Hepatocyte (in vitro differentiated cells): ENCODE measurements at places on chromosomes 13 and 19. TPM values are rescaled to one million over a fixed set of nuclear protein-coding genes. Genes with fewer than 3 reads are reported as not detected.

DNA sequence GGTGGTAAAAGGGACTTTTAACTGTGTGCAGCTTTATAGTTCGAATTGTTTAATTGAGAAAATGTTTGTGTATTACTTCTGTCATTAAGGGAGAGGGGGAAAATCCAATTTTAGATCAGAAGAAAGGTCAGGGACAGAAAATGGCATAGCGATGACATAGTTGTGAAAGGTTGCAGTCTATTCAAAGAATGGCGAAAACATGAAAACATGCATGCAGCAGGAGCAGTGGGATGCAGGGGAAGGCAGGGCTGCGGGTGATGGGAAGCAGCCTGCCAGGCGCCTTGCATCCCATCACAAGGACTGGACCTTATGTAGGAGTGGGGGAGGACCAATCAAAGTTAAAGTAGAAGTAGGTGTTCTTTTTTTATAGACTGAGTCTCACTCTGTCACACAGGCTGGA lies 125.9 kb downstream of the CDK8 start:
- no peaks in the 10 kb centered on the region for H3K27me3 ChIP-seq
- no peak overlapping the region for H3K4me3 ChIP-seq
- no peaks in the 10 kb centered on the region for H3K4me1 ChIP-seq
- H3K36me3 ChIP-seq: no peaks in the 10 kb centered on the region
- no peak for DNase-seq

DNA sequence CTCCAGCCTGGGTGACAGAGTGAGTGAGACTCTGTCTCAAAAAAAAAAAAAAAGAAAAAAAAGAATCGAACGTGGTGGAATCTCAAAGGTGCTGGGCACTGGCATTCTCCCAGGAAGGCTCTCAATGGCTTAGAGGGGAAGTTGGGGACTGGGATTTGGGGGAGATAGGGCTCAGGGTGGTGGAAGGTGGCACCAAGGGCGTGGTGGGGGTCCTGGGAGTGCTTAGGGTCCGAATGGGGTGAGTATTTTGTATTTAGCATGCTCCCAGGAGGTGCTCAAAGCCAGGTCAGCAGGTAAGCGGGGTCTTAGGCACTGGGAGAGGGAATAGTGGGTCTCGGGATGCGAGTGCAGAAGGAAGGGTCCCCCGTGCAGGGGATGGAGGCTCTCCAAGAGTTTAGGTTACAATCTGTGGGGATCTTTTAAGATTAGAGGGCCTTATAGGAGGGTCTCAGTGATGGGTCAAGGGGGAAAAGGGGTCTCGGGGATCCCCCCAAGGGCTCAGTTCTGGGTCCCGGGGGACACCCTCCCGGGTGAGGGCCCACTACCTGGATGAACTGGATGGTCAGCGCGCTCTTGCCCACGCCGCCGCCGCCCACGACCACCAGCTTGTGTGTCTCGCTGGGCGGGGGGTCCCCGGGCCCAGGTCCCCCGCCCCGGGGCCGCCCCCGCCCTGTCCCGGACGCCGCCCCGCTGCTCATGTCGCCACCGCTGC lies 386 bp downstream of the RRAS start:
- H3K27me3 ChIP-seq: no peaks in the 10 kb centered on the region
- H3K27ac ChIP-seq: peak overlapping the region; percentile 78
- H3K4me1 ChIP-seq: peaks cover 38% of the 10 kb centered on the region
- H3K36me3 ChIP-seq: no peaks in the 10 kb centered on the region

DNA sequence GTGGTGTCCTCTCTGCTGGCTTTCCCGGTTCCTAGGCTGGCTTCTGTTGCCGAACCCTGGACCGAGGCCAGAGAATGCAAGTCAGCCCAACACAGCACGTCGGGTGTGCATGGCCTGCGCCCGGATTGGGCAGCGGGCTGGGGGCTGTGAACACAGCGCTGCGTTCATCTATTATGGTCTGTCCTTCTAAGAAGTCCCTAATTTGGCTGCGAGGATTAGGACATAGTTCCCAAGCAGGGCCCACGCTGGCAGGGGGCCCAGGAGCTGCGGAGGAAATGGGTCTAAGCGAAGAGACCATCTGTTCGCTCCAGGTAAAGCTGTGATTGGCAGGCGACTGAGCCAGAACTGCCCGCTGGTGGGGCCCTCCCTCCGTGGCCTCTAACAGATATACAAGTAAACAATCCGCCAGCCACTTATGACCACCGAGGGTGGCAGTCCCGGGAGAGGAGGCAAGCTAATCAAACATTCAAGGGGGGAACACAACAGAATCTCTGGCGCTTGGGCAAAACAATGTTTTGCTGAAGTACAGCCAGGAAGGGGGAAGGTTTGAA lies 6.0 kb downstream of the SYCE2 start:
- peaks cover 20% of the 10 kb centered on the region for H3K4me1 ChIP-seq
- no peaks in the 10 kb centered on the region for H3K27me3 ChIP-seq
- peak; percentile 75 for DNase-seq
- H3K27ac ChIP-seq: peak overlapping the region; percentile 79
- H3K4me3 ChIP-seq: no peak overlapping the region

- no peak overlapping the region for H3K27ac ChIP-seq
- no peaks in the 10 kb centered on the region for H3K4me1 ChIP-seq
- H3K36me3 ChIP-seq: no peaks in the 10 kb centered on the region
- DNase-seq: no peak
- peaks cover 19% of the 10 kb centered on the region for H3K27me3 ChIP-seq
- no peak overlapping the region for H3K4me3 ChIP-seq
These were observed 23.5 kb upstream of the LAIR1 start for GRCh38 chr19:54387991-54388801.

DNA sequence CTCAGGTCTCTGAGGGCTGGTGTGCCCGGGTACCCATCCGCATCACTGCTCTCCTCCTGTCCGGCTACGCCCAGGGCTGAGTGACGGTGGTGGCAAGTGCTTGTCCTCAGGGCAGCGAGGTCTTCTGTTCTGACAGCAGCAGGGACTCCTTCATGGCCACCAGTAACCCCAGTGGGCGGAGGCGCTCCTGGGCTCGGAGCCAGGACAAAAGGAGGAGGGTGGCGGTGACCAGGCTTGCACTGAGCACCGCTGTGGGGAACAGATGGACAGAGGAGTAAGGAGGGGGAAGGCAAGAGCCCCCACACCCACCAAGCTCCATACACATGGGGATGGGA lies 5.8 kb downstream of the CD320 start:
- H3K4me3 ChIP-seq: no peak overlapping the region
- peaks cover 3% of the 10 kb centered on the region for H3K4me1 ChIP-seq
- no peak overlapping the region for H3K27ac ChIP-seq
- DNase-seq: no peak
- H3K36me3 ChIP-seq: no peaks in the 10 kb centered on the region
- H3K27me3 ChIP-seq: no peaks in the 10 kb centered on the region

GRCh38 chr19:16433986-16434385 lies 37.8 kb downstream of the EPS15L1 start:
- no peak for DNase-seq
- no peaks in the 10 kb centered on the region for H3K27me3 ChIP-seq
- H3K4me1 ChIP-seq: no peaks in the 10 kb centered on the region
- H3K4me3 ChIP-seq: no peak overlapping the region
- no peak overlapping the region for H3K27ac ChIP-seq

DNA sequence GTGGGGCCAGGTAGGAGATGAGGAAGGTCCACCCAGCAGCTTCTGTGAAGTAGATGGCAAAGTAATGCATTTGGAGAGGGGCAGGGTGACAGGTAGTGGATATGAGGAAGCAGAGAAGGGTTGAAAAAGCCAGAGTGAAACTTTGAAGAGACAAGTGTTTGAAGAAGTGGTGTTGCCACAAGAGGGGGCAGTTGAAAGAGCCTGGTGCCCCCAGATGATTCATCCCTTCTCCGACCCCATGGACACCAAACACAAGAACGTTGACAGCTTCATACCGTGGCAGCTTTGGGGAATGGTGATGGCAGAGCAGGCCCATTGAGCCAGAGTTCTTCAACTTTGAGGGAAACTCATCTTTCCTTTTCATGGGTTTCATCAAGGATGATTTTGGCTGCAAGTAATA lies 19.9 kb downstream of the IFNL3 start:
- no peak overlapping the region for H3K4me3 ChIP-seq
- H3K27ac ChIP-seq: no peak overlapping the region
- no peaks in the 10 kb centered on the region for H3K4me1 ChIP-seq
- DNase-seq: no peak
- peaks cover 4% of the 10 kb centered on the region for H3K27me3 ChIP-seq

DNA sequence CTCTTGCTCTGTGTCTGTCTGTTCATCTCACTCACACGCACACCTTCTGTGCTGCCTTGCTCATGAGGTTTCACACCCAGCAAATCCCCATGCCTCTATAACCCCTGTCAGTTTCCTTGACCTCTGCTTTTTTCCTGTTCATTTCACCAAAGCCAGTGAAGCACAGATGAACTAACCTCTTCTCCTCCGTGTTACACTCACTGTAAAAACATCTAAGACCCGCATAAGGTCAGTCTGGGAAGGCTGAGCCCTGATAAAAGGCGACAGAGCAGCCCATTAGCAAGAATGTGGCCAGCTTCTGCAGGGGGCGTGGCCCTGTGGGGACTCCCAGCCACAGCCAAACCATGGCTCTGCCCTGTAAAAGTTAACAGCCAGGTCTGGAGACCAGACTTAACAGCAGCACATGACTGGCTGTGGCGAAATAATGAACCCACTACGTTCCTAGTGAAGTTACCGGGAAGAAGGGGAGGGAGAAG lies 42.8 kb upstream of the NPAS1 start:
- no peaks in the 10 kb centered on the region for H3K27me3 ChIP-seq
- H3K4me3 ChIP-seq: no peak overlapping the region
- H3K27ac ChIP-seq: peak overlapping the region; percentile 94
- H3K4me1 ChIP-seq: peaks cover 37% of the 10 kb centered on the region
- peak; percentile 62 for DNase-seq

- H3K27ac ChIP-seq: no peak overlapping the region
- no peaks in the 10 kb centered on the region for H3K4me1 ChIP-seq
- no peak for DNase-seq
- H3K27me3 ChIP-seq: no peaks in the 10 kb centered on the region
- no peak overlapping the region for H3K4me3 ChIP-seq
These were observed 324.8 kb upstream of the PCDH9 start for GRCh38 chr13:67554746-67555452.

GRCh38 chr13:26784704-26785639 lies 24.4 kb upstream of the GPR12 start:
- H3K36me3 ChIP-seq: no peaks in the 10 kb centered on the region
- H3K27me3 ChIP-seq: peaks cover 63% of the 10 kb centered on the region

DNA sequence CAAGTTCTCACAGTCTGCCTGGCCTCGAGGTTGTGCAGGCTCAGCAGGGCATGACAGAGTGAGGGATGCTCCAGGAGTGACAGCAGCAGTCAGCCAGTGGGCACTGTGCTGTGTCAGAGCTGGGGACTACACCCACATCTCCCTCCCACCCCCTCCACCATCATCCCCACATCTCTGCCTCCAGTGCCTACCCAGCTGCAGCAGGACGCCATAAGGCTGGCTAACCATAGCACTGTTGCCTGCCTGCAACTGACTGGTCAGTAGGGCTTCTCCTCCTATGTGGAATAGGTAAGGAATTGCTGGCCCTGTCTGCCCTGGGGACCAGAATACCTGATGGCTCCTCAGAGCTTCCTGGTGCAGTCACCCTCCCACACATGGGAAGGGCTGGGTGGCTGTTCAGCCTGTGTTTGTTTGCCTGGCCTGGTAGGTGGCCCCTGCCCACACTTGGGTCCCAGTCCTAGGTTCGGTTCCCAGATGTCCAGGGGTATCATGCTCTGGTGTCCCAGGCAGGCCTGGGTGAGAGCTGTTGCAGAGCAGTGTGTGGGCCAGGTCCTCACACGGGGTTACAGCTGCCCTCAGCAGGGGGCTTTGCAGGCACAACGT lies 15.7 kb downstream of the GPI start:
- DNase-seq: no peak
- H3K4me1 ChIP-seq: no peaks in the 10 kb centered on the region
- no peaks in the 10 kb centered on the region for H3K36me3 ChIP-seq
- no peaks in the 10 kb centered on the region for H3K27me3 ChIP-seq
- no peak overlapping the region for H3K27ac ChIP-seq

- no peak overlapping the region for H3K27ac ChIP-seq
- no peaks in the 10 kb centered on the region for H3K27me3 ChIP-seq
- H3K4me3 ChIP-seq: no peak overlapping the region
- H3K4me1 ChIP-seq: no peaks in the 10 kb centered on the region
These were observed 24.7 kb downstream of the MAP2K2 start for GRCh38 chr19:4099041-4099764.

- H3K4me1 ChIP-seq: no peaks in the 10 kb centered on the region
- H3K27ac ChIP-seq: no peak overlapping the region
- H3K27me3 ChIP-seq: no peaks in the 10 kb centered on the region
- H3K36me3 ChIP-seq: no peaks in the 10 kb centered on the region
- no peak overlapping the region for H3K4me3 ChIP-seq
- DNase-seq: no peak
These were observed 2220.8 kb upstream of the PCDH20 start for GRCh38 chr13:63636316-63636993.

- H3K4me1 ChIP-seq: no peaks in the 10 kb centered on the region
- no peaks in the 10 kb centered on the region for H3K36me3 ChIP-seq
- DNase-seq: peak; percentile 45
These were observed 2.0 kb downstream of the LRRC4B start for GRCh38 chr19:50565984-50566903.

DNA sequence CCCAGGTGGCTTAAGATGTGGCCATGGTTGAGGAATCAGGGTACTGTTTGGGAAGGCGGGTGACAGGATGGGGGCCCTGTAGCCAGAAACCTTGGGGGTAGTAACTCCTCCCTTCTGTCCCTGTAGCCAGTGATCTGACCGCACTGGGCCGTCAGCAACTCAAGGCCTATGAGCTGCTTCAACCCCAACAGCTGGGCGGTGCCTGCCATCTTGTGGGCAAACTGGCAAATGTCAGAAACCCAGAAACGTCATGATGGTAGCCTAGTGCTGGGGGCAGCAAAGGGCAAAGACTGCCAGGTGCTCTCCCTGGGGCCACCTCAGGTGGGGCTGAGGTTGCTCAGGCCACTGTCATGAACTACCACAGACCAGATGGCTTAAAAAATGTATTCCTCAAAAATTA lies 3.5 kb downstream of the COPE start:
- peaks cover 10% of the 10 kb centered on the region for H3K4me1 ChIP-seq
- no peaks in the 10 kb centered on the region for H3K27me3 ChIP-seq
- H3K4me3 ChIP-seq: no peak overlapping the region
- no peaks in the 10 kb centered on the region for H3K36me3 ChIP-seq

GRCh38 chr19:41376241-41376997 lies at the start of gene TMEM91:
TMEM91 (plus strand) TSS chr19:41376533; CDS start chr19:41378310, 1,777 bp downstream.
- no peaks in the 10 kb centered on the region for H3K27me3 ChIP-seq
- H3K36me3 ChIP-seq: no peaks in the 10 kb centered on the region
- peak; percentile 52 for DNase-seq
- peak within 1 kb of the TSS; percentile 80 for H3K4me3 ChIP-seq
- H3K27ac ChIP-seq: peak within 1 kb of the TSS; percentile 74

GRCh38 chr13:73656863-73657262 lies 477.3 kb downstream of the KLF12 start:
- H3K27ac ChIP-seq: no peak overlapping the region
- no peaks in the 10 kb centered on the region for H3K4me1 ChIP-seq
- no peak for DNase-seq
- H3K27me3 ChIP-seq: no peaks in the 10 kb centered on the region
- no peak overlapping the region for H3K4me3 ChIP-seq

The UFM1 gene
- total RNA-seq: 128 and 129 TPM in 2 replicates

The KIR2DL1 gene
- total RNA-seq: not detected in 2 replicates

The CGB5 gene
- total RNA-seq: 1.5 and 1.9 TPM in 2 replicates

The STOML3 gene
- not detected in 2 replicates for total RNA-seq

The MEDAG gene
- total RNA-seq: 0.03 TPM in 1 of 2 replicates, not detected in the other

The MUC16 gene
- 2.5 and 3.2 TPM in 2 replicates for total RNA-seq

The CLIP3 gene
- 5.1 and 12.8 TPM in 2 replicates for total RNA-seq

The KIR2DL4 gene
- not detected in 2 replicates for total RNA-seq

The TMEM150B gene
- total RNA-seq: 10.6 and 25.4 TPM in 2 replicates
